ENCODE measurements at places on chromosomes 11 and 22.

- DNase-seq = peak; percentile 30
Measured at GRCh38 chr11:106077609-106078455, at the start of gene AASDHPPT. AASDHPPT (plus strand) TSS chr11:106077662; CDS start chr11:106077711, 49 bp downstream.

- no peak for DNase-seq
Measured at GRCh38 chr11:122977470-122978298, 4.0 kb downstream of the BSX start.

DNA sequence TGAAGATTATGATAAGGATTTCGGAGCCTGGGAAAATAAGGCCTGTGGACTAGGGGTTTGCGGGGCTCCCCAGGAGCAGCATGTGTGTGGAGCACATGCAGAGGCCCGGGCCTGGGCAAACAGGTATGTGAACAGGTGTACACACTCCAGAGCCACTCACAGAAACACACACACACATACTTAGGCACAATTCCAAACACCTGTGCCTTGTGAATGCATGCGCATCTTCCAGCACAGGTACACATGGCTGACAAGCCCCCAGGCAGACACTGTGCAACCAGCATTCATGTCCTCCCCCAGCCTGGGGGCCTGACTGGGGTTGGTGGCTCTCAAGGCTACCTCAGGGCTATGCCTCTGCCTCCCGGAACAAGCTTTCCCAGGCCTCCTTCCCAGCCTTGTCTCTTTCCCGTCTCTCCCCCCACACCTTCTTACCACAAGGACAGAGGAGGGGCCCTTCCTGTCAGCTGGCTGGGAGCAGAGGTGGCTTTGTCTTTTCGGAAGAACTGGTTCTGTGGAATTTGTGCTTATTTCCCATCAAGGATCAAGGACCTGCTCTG, 2.6 kb upstream of the P2RY6 start:
- DNase-seq = no peak

- no peak for DNase-seq
Measured at GRCh38 chr22:37018086-37018814, 997 bp downstream of the TST start.

DNA sequence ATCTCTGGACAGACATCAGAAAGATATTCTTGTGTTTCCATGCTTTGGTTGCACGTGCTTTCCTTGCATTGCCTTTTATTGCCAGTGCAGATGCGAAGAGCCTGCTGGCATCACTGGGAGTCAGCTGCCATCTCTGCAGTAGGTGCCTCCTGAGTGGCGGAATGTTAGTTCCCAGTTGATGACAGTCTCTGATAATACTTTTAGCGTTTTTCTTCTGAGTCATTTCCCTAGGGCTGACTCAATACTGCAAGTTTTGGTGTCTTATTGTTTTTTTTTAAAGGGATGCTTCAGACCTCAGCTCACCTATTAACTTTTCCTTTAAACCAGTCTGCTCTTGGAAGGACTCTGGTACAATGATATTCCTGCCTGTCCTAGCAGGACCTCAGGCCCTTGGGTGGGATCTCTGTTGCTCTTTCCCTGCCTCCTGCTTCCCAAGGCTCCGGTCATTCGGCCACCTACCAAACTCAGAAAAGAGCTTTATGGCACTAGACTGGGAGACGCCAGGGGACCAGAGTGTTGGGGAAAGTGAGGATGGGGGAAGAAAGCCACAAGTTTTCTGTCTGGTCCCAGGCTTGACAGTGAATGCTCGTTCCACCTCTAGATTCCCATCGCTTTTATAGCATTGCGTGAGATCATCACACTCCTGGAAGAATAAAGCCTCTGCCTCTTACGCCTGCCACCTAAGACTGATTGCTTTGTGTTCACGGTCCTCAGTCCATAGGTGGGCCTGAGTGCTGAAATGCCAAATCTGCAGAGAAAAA, 308.7 kb downstream of the DDX10 start:
- DNase-seq = no peak

DNA sequence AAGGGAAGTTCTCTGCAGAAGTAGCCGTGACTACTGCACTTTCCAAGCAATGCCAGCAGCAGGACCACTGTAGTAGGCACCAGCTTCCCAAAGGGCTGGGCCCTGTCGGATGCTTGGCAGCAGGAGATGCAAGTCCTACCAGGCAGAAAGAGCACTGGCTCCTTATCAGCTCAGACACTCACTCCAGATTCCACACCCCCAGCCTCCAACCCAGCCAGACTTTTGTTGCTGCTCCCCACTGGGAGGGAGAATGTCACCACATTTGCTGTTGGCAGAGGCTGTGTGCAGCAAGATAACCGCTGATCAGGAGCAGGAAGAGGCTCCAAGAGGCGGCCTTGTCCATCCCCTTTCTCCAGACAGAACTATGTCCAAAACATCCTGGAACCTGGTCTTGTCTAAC, 118.7 kb downstream of the C11orf58 start:
- no peak for DNase-seq

Data from SK-N-MC (cell line).